Panc1 (cell line): ENCODE measurements at places on chromosomes 5 and 9. TPM values are rescaled to one million over a fixed set of nuclear protein-coding genes. Genes with fewer than 3 reads are reported as not detected.

The NR2F1 gene
- total RNA-seq = 49.5 TPM

The CKMT2 gene
- not detected for total RNA-seq

The SLC12A7 gene
- 297 TPM for total RNA-seq

The NDFIP1 gene
- total RNA-seq = 40.9 TPM

The GFI1B gene
- total RNA-seq = 0.08 TPM

The DMRT3 gene
- not detected for total RNA-seq

The OLFML2A gene
- total RNA-seq = 44.5 TPM

The SPINK7 gene
- total RNA-seq = not detected

The SV2C gene
- total RNA-seq = not detected

The ELOVL7 gene
- total RNA-seq = 2.9 TPM

The PCDH1 gene
- 9.0 TPM for total RNA-seq

The PCA3 gene
- not detected for total RNA-seq

The IL3 gene
- total RNA-seq = not detected

The GPX3 gene
- total RNA-seq = 8.5 TPM

The ALG2 gene
- 20.8 TPM for total RNA-seq

The SPOCK1 gene
- total RNA-seq = 15.6 TPM

The ZDHHC11B gene
- 1.4 TPM for total RNA-seq

The FOXD4L6 gene
- total RNA-seq = not detected

The SLC36A2 gene
- not detected for total RNA-seq

The ZNF608 gene
- 37.5 TPM for total RNA-seq

The C5orf58 gene
- 0.15 TPM for total RNA-seq

The ZNF883 gene
- not detected for total RNA-seq
